ENCODE measurements at places on chromosomes 2 and 18.
A peak's percentile ranks its signal among the peaks of the same experiment; 100 is the strongest.

DNA sequence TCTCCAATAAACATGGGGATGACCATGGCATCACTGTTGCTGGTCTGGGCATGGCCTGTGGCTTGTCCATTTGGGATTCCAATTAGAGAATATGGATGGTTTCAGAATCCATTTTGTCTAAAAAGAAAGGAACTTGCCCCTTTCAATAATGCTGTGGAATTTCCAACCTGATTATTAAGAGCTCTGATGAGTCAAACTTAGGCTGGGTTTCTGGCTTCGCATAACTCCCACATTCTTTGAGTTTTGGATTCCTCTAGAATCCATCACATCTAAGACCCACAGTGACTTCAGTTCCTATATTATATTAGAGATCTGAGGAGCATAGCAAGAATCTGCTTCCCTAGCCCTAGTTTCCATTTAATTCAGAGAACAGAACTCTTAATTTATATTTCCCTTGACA, 531.5 kb downstream of the TNS1 start:
- peak; percentile 10 for DNase-seq

GRCh38 chr2:172047566-172048507, 37.5 kb upstream of the DLX1 start:
- no peak for DNase-seq

DNA sequence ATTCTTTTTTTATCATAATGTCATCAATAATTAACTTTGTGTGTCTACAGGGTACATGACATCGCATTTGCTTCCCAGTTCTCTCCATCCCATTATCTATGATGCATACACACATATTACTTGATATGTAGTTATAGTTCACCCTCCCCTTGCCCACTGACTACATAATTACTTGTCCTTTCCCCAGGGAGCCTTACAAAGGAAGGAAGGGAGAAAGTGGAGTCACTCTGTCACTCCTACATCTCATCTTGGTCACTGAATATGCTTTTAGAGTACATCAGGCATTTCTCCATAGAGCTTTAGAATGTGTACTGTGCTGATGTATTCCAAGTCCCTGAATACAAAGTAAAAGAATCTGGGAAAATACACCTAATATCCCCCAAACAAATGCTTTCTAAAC, 6.0 kb upstream of the DTNA start:
- no peak for DNase-seq

GRCh38 chr2:105744909-105745853, at the start of gene NCK2:
Gene NCK2, plus strand, starts transcription at chr2:105744912. Its CDS starts 110,152 bp downstream, at chr2:105855064.
- peak; percentile 17 for DNase-seq

DNA sequence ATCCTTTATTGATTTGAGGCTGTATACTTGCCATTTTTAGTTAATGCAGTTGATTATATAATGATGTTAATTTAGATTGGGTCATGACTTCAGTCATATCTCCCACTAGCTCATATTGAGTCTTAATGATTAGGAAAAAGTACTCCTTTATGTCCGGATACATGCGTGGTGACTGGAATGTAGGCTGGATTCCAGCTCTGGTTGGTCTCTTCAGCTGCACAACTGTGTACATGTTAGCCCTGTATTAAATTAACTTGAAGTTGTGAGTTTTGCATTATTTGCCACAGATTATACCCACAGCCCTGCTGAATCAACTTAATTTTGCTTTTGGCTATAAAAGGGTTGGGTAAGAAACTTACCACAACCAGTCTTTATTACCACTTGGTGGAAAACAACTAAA, 22.5 kb downstream of the MOB4 start:
- no peak for DNase-seq

- DNase-seq: no peak
Observed at GRCh38 chr2:429575-430254, 141.8 kb upstream of the ALKAL2 start.

DNA sequence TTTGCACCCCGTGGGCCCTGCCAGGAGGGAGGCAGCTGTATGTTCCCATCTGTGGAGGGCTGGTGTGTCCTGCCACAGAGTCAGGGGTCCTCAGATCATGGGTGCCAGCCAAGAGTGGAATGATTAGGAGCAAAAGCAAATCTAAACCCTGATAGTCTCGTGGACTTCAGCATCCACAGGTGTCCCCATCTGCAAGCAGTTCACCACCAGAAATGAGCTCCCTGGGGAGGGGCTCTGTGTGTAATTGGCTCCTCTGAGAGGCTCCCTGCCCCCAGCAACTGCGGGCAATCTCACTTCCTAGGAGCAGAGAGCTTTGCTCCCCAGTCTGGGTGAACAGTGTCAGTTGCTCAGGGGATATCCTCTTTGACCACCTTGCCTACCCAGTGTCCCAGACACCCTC, 78.1 kb downstream of the HNRNPLL start:
- no peak for DNase-seq

GRCh38 chr2:159907909-159908308, 109.9 kb upstream of the CD302 start:
- DNase-seq: no peak

GRCh38 chr18:48419277-48420022, 10.3 kb upstream of the ZBTB7C start:
- no peak for DNase-seq

DNA sequence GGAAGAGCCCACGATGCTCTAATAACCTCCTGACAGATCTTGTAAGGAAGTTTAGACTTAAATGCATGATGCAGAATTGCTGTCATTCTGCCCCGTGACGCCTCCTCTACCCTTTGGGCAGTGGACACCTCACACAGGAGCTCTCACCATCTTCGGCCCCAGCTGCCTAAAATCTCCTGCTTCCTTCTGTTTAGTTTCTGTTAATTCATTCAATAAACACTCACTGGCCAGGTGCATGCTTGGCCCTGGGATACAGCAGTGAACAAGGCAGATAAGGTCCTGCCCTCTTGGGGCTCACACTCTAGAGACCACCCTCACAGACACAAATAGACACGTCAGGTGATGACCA, 81.1 kb downstream of the SEPTIN10 start:
- no peak for DNase-seq

DNA sequence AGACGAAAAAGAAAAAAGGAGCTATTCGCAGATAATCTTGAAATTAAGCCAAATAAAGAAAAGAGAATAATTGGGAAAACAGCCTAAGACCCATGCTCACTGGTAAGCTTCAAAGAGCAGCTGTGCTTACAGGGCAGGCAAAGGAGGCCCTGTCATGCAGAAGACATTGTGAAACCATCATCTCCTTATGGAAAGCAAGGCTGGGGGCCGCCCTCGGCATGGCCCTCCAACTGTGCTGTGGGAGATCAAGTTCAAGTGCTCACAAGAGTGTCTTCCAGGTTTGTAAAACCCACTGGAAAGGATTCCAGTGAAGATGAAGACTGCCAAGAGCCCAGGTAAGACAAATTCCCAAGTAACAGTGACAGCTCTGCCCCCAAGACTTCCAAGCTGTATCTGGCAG, 32.2 kb downstream of the ACVR1 start:
- no peak for DNase-seq

DNA sequence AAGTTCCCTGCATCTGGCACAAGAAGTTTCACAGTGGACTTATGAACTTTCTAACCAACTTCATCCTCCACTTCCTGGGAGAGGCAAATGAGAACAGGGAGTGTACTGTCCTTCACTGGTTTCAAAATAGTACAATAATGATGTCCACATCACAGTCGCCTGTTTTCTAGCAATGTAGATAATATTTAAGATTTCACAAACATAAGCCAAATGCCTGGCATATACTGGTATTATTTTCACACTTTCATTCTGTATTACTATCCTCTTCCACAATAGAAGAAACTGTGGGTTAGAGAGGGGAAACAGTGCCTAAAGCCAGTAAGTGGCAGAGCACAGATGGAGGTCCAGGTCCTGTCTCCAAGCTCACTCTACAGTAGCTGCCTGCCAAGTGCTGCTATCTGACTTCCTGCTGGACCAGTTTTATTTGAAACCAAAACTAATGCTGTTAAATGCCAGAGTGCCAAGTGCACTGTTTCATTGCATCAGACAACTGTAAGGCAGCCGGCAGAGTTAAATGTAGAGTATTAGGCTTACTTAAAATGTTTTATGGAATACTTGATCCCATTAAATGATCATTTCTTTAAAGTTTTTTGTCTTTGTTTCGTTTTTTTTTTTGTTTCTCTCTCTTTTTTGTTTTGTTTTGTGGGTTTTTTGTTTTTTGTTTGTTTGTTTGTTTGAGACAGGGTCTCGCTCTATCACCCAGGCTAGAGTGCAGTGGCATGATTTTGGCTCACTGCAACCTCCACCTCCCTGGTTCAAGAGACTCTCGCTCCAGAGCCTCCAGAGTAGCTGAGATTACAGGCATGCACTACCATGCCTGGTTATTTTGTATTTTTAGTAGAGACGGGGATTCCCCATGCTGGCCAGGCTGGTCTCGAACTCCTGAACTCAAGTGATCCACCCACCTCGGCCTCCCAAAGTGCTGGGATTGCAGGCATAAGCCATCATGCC, 15.1 kb downstream of the COBLL1 start:
- DNase-seq: peak; percentile 12

DNA sequence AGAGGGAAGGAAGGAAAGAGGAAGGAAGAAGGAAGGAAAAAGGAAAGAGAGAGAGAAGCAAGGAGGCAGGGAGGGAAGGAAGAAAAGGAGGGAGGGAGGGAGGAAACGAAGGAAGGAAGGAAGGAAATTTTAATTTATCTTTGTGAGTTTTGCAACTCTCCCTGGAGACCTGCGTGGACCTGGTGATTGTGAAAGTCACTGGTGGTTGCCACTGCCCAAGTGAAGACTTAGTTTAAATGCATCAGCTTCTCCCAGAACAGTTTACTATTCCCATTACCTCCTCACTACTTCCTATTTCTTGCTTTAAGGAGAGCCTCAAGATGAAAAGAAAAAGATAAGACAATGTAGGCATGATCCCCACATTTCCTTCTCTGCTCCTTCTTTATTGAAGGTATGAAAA, 68.8 kb downstream of the ACVR1C start:
- no peak for DNase-seq

DNA sequence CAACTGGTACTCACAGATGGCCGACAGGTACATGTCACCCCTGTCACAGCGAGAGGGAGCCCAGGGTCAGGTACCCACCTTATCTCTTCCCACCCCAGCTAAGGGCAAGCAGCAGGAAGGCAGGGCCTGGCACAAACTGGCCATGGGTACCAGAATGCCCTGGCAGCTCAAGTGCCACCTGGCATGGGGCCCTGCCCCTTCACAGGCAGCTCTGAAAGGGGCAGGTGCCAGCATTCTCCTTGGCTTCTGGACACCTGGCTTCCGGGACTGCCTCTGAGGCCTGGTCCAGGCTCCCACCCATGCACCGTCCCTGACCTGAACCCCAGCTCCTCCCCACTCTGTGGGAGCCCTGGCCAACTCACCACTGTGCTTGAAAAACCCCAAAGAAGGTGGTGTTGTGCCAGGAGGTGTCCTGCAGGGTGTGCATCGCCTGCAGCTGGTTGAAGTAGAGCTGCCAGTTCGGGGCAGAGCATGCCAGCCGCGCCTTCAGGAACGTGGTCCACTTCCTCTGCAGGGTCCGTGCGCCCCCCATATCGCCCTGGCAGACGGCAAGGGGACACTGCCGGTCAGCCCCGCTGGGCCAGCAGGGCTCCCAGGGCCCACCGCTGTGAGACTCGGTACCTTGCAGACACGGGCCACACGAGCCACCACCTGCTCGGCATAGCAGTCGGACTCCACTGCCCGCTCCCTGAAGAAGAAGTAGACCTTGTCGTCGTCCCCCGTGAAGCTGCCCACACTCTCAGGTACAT, 5.4 kb downstream of the SEMA4C start:
- DNase-seq: no peak

- DNase-seq: no peak
Observed at GRCh38 chr2:221810245-221810644, 238.1 kb upstream of the EPHA4 start.

DNA sequence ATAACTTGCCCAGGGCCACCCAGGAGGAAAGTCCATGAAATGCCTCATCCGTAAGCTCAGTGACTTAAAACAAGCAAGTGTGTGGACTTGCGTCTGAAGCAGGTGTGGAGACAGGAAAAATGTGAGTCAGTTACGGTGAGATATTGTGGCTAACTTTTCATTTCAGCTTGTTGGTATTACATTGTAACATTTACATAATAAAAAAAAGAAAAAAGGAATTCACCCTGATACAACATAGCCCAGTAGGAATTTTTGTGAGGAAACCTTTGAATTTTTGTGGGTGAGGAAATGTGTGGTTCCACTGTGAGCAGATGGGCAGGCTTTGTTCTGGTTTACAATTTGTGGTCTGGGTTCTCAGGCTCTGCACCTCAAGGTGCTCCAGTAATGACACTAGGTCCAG, 33.7 kb upstream of the LYPD6B start:
- peak; percentile 57 for DNase-seq

DNA sequence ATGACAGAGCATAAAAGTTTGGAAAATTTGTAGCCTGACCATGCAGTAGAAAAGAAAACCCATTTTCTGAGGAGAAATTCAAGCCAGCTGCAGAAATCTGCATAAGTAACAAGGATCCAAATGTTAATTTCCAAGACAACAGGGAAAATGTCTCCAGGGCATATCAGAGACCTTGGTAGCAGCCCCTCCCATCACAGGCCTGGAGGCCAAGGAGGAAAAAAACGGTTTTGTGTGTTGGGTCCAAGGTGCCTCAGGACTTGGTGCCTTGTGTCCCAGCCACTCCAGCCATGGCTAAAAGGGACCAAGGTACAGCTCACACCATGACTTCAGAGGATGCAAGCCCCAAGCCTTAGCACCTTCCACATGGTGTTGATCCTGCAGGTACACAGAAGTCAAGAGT, 324.4 kb downstream of the ETAA1 start:
- DNase-seq: no peak

DNA sequence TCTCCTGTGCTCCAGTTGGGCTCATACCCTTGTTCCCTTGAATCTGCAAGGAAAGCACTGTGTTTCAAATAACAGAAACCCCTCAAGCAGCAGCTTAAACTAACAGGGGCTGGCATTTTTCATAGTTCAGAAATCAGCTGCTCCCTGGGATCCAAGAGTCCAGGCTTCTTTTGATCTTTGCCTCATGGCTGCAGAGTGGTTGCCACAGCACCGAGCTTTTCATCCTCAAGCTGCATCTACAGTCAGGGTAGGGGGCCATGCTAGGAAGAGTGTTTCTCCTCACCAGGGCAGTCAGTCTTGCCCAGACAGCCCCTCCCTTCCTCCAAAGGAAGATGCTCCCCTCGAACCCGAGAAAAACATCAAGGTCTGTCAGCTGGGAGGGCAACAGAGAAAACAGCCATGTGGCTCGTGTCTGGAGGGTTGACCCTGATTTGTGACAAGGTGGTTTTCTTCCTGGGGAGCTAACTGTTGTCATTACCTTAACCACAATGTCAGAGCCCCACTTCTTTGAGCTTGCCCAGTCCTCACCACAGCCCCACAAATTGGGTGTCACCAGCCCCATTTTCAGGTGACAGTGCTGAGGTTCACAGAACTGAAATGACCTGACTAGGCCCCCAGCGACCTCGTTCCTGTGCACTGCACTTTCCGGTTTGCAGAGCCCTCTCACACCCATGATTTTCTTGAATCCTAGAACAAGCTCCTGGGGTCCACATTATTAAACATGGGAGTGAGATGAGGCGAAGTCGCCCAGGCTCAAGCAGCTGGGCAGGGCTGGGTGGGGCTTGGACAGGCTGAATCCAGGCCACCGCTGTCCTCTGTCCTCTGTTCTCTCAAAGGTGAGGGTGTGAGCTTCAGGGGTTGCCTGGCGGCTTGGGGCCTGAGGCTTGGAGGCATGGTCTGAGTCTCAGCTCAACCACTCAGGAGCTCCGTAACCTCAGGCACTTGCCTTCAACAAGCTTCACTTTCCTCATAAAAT, 21.9 kb downstream of the ATOH8 start:
- no peak for DNase-seq

GRCh38 chr18:6591491-6591890, 138.0 kb upstream of the ARHGAP28 start:
- no peak for DNase-seq

GRCh38 chr2:202944408-202944807, 32.3 kb downstream of the CARF start:
- no peak for DNase-seq

GRCh38 chr18:29660777-29661176, 1381.8 kb downstream of the DSC3 start:
- no peak for DNase-seq

Data from HT1080 (cell line).